ENCODE measurements at places on chromosomes 2 and 18. TPM values are rescaled to one million over a fixed set of nuclear protein-coding genes. Genes with fewer than 3 reads are reported as not detected.

Gene HSPE1
- total RNA-seq: 192 TPM

DNA sequence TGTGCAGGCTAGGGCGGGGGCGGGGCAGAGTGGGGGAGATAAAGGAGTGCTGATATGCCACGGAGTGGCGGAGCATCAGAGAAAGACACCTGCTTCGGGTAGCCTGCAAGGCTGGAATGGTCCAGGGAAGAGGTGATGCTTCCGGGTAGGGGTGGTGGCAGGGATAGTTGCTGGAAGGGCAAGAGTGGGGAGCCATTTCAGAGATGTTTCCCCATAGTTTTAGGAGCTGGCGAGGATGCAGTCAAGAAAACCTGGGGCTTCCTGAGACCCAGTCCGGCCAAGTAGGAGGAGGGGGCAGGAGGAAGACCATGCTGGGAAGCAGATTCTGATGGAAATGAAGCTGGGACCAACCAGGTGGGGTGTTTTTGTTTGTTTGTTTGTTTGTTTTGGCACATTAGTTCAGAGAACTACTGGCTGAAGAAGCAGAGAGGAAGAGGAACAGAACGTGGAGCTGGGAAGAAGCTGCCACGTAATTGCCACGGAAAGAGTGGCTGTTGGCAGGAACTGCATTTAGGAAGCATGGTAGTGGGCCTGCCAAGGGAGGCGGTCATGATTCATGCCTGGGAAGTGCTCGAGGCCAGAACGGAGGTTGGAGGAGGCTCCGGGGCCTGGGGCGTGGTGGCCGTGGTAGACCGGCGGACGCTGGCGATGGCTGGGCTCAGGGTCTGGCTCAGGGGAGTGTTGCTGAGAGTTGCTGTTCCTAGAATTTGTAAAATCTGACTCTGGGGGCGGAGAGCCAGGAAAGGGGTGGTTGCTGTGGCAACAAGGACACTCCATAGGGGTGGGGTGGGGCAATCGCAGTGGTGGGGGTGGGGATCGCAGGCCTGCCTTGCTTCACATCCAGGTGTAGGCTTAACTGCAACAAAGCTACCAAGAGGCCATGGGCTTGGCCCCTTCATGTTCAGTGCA lies 8.6 kb upstream of the INPP5D start:
- no peak for DNase-seq

Gene TGFA
- not detected for total RNA-seq

Gene NETO1
- not detected for total RNA-seq

- DNase-seq: no peak
Measured at GRCh38 chr2:105394951-105395611, 3.8 kb downstream of the FHL2 start.

Gene CCDC85A
- not detected for total RNA-seq

- DNase-seq: no peak
Measured at GRCh38 chr2:107325981-107326786, 440.2 kb upstream of the ST6GAL2 start.

- no peak for DNase-seq
Measured at GRCh38 chr2:120659275-120659977, 76.2 kb upstream of the GLI2 start.

GRCh38 chr2:102437122-102437521 lies 14.2 kb downstream of the IL18RAP start:
- no peak for DNase-seq

DNA sequence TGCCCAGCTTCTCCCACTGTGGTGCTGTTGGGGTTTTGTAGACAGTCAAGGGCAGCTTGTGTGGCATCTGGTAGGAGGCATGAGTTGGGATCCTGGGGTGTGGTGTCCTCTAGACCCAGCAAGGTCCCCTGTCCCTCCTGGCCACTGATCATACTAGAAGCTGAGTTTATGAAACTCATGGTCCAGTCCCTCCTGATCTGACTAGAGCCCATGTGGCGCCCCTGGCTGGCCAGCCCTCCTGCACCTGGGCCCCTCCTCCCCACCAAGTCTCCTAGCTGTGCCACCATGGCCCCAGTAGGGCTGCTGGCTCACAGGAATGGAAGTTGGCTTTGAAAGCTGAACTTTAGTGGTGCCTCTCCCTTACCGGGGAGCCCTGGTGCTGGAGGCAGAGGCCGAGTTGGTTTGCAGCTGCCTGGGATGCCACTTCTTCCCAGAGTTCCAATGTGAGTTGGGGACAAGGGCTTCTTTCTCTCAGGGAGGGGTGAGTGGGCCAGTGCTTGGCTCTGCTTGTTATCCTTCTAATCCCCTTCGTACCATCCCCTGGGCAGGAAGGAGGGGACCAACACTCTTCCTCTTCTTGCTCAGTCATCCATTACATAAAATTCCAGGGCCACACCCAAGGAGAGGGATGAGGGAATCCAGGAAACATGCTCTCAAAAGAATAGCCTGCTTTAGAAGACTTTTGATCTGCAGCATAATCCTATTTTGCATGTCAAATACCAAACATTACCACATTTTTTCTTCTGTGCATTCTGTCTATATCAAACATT lies 37.5 kb upstream of the HAAO start:
- DNase-seq: no peak

DNA sequence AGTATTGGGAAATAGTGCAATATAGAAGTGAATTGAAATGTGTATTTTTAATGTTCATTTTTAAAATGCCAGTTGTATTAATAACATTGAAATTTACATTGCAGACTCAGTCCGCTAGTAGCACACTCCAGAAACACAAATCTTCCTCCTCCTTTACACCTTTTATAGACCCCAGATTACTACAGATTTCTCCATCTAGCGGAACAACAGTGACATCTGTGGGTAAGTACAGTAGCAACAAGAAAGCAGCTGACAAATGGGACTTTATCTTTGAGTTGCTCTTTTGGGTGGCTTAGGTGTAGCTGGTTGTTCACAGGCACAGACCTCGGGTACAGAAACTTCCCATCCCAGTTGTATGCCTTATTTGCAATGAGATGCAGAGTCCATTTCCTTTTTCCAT lies 118.2 kb upstream of the IL1R2 start:
- peak; percentile 71 for DNase-seq

Gene LINC00305
- 5.1 TPM for total RNA-seq

GRCh38 chr2:38959938-38960608 lies 70.4 kb downstream of the ARHGEF33 start:
- no peak for DNase-seq

GRCh38 chr2:59080451-59081181 lies 839.5 kb upstream of the FANCL start:
- DNase-seq: no peak

DNA sequence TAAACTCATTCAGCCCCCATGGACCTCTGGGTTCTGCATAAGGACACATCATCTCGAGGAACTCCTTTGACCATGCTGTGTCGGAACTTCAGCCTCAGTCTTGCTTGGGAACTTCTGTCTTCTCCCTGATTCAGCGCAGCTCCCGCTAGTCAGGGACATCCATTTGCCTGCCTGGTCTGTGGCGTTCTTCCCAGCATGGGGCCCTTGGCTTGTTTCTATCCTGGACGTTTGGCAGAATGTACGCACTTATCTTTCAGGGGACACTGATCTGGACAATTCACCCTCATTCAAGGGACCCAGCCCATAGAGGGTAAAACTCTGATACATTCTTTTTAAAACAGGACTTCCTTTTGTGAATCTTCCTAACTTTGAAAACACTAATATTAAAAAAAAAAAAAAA lies 75.8 kb upstream of the WIPF1 start:
- DNase-seq: no peak

DNA sequence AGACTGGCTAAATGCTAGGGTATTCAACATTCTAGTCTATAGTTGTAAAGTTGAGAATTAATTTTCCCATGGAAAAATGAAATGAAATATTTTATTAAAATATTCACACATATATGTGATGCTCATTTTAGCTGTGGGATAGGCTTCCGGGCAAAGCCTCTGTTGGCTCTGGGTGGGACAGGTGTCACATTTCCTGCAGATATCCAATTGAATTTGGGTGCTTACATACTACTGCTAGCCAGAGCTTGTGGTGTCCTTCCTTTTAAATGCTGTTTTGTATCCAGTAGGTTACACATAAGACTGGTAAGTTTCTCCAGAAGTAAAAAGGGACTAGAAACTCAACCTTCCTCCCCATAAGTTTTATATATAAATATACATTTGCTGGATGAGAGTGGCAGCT lies 73.8 kb downstream of the RPRM start:
- DNase-seq: no peak

Gene UPP2
- total RNA-seq: not detected

DNA sequence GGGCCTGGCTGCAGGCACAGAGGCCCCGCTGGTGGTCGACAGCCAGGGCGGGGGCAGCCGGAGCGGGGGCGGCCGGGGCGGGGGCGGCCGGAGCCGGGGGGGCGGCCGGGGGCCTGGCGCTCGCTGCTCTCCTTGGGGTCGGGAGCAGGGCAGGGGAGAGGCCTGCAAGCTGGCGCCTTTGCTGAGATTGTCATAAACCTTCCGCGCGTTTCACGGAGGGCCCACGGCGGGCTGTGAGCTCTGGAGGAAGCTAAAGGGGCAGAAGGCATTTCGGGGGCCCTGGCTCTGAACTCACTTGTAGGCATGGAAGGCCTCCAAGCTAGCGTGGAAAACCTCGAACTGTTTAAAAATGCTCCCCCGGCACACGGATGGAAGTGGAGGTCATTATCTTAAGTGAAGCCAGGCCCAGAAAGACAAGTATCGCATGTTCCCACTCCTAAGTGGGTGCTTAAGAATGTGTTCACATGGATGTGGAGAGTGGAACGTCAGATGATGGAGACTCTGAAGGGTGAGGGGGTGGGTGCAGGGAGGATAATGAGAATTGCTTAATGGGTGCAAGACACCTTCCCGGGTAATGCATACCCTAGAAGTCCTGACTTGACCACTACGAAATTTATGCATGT lies 629 bp downstream of the PRELID3A start:
- peak; percentile 61 for DNase-seq

DNA sequence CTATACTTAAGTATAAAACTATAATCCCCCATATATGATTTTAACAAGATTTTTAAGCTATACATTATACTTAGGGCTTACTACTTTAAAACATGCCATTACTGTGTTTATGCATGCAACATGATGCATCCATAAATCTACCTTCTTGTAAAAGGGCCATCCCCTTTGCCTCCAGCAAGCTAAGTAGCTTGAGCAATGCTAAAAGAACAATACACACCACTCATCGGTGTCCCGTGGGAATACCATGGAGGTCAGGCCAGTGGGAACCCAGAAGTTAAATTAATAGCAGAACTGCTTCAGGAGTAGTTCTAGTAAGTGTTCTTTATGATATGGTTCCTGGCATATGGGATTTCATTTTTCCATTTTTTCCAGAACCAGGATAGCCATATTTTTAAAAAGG lies 37.8 kb downstream of the SH3RF3 start:
- DNase-seq: no peak

- DNase-seq: peak; percentile 56
Measured at GRCh38 chr2:233912691-233913423, 4.3 kb upstream of the TRPM8 start.

- DNase-seq: no peak
Measured at GRCh38 chr18:76365561-76365960, 129.5 kb downstream of the ZNF516 start.

DNA sequence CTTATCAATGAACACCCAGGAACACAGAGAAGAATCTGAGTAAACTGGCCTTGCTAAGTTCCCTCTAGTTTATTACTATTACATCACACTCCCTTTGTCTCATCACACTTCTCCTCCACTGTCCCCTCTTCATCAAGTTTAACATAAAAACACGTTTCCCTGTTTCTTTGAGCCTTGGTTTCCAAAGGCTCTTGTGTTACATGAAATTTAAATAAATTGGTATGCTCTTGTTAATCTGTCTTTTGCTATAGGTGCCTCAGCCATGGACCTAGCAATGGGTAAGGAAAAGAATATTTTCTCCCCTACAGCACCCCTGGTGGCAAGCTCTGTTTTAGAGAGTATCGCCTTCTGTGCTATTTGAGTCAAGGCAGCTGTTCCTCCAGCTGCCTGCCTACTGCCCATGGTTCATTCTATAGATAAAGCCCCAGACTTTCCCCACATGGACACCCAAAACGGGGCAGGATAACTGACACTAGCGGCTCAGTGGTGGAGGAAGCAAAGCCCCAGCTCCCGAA lies 31.8 kb downstream of the TGIF1 start:
- peak; percentile 86 for DNase-seq

- no peak for DNase-seq
Measured at GRCh38 chr2:95281071-95281470, 6.8 kb downstream of the PROM2 start.

- DNase-seq: no peak
Measured at GRCh38 chr2:24147364-24147763, 24.1 kb downstream of the FAM228B start.

DNA sequence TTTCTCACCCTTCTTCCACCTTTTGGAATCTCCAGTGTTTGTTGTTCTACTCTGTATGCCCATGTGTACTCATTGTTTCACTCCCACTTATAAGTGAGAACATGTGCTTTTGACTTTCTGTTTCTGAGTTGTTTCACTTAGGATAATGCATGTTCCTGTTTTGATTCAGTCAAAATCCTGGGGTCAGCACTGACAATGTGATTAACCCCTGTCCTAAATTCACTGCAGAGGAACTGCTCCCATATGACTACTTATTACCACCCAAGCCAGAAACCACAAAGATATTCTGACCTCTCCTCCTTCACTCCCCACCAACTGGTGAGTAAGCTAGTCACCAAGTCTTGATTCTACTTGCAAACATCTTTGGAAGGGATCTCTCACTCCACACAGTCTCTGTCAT lies 251.4 kb upstream of the TCF4 start:
- DNase-seq: no peak

- no peak for DNase-seq
Measured at GRCh38 chr2:70928366-70928765, 7.3 kb upstream of the ATP6V1B1 start.
